ENCODE measurements at places on chromosomes 1 and 21. TPM values are rescaled to one million over a fixed set of nuclear protein-coding genes. Genes with fewer than 3 reads are reported as not detected.

Gene FCRL6
- 0.27 TPM for total RNA-seq

Gene LRRC3
- 1.0 TPM for total RNA-seq

GRCh38 chr1:37391211-37392011 lies 83.0 kb upstream of the ZC3H12A start:
- peaks cover 2% of the 10 kb centered on the region for H3K36me3 ChIP-seq
- H3K27me3 ChIP-seq: peaks cover 78% of the 10 kb centered on the region
- no peak overlapping the region for H3K27ac ChIP-seq
- H3K4me1 ChIP-seq: no peaks in the 10 kb centered on the region

DNA sequence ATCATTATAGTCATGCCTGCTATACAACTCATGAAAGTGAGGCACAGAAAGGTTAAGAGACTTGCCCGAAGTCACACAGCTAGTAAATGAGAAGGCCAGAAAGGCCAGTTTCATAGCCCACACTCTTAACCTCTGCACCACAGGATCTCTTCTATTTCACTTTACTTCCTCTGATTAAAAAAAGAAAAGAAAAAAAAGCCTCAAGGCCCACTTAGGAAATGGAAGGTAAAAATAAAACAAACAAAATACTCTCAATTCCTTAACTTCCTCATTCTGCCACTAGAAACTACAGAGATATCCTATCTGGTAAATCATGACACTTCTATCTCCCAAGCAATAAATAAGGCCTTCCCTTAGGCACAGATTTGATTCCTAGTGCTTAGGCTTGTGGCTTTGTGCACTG lies 7.6 kb upstream of the ENAH start:
- H3K27me3 ChIP-seq: peaks cover 5% of the 10 kb centered on the region
- H3K36me3 ChIP-seq: no peaks in the 10 kb centered on the region
- no peak overlapping the region for H3K27ac ChIP-seq

DNA sequence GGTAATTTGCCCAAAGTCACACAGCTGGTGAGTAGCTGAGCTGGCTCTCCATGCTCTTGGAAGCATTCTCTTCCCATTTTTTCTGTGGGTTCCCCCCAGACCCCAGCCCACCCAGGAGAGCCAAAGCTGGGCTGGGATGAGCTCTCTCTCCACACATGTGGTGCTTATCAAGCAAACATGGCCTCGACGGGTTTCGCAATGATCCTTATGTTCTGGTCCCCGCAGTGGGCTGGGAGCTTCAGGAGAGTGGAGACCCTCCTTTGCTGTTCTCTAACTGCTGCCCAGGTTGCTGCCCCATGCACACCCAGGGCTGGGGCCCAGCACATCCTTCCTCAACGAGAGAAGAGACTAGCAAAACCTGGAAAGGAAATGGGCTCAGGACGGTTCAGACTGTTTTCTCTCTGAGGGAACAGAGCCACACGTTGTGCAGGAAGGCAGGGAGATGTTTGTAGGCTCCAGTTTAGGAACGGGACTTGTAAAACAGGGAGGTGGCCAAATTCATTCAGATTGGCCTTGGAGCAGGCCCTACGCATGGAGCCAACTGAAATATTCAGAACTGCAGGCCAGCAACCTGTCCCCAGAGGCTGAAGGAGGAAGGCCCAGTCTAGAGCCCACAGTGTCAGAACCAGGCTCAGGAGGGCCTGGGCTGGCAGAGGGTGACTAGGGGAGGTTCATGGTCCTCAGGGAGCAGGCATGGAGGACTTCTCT lies 27.2 kb upstream of the CSF1 start:
- no peaks in the 10 kb centered on the region for H3K36me3 ChIP-seq
- no peak for DNase-seq
- peaks cover 8% of the 10 kb centered on the region for H3K27me3 ChIP-seq
- no peak overlapping the region for H3K4me3 ChIP-seq
- no peak overlapping the region for H3K27ac ChIP-seq

DNA sequence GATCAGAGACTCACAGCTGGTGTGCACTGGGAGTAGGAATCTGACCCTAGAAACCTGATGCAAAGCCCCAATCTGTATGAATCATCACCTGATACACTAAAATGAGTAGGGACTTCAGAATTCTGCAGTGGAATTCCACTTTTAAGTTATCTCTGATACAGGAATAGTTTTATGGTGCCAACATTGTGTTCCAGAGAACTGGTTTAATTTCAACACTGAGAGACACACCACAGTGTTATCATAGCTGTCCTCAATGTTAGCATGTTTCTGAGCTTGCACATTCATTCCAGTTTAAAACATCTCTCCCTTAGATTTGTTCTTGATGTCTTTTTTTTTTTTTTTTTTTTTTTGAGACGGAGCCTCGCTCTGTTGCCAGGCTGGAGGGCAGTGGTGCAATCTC lies 7.1 kb downstream of the UTS2 start:
- H3K4me3 ChIP-seq: no peak overlapping the region
- no peaks in the 10 kb centered on the region for H3K27me3 ChIP-seq
- H3K36me3 ChIP-seq: peaks cover 1% of the 10 kb centered on the region
- no peak for DNase-seq

DNA sequence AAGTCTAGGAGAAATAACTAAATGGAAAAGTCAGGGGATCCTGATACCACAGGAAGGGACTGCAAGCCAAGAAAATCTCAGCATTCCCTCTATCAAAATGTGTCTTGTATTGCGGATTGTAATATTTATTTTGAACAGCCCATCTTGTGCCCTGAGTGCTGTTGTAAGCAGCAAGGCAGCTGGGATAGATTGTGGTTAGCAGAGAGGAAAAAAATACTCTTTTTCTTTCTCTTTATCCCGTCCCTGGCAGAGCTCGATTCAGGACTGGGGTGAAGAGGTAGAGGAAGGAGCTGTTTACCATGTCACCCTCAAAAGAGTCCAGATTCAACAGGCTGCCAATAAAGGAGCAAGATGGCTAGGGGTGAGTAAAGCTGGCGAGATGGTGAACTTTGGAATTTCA lies 1.2 kb downstream of the RGL1 start:
- no peak overlapping the region for H3K27ac ChIP-seq
- no peak overlapping the region for H3K4me3 ChIP-seq
- H3K4me1 ChIP-seq: peaks cover 3% of the 10 kb centered on the region
- DNase-seq: no peak
- H3K36me3 ChIP-seq: peaks cover 5% of the 10 kb centered on the region
- peaks cover 29% of the 10 kb centered on the region for H3K27me3 ChIP-seq

DNA sequence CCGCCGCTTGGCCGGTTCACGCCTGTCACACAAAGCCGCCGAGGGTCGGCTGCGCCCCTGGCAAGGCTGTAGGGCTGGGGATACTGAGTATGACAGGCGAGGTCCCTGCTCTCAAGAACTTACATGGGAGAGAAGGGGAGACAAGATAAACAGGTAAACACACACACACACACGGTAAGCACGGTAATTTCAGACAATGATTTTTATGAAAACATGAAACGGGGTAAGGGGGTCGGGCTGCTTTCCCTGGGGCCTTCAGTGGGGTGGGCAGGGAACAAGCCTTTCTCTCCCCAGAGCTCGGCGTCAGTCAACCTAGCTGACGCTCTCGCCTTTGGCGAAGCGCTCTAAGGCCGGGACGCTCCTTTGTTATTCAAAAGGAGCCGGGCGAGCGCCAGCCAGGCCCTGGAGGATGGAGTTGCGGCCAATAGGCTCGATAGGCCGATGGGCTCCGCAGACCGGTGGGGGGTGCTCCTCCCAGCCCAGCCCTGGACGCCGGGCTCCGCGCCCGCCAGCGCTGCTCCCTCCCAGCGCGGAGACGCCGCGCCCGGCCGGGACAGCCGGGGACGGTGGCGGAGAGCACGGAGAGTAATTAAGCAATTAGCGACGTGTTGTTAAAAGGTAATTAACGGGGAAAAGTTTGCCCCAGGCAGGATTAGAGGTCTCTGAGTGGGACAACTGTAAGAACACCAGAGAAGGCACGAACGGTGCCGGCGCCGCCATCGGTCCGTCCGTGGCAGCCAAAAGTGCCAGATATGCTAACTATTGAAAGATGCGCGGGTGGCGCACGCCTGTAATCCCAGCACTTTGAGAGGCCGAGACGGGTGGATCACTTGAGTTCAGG lies 950 bp upstream of the INKA2 start:
- H3K36me3 ChIP-seq: peaks cover 3% of the 10 kb centered on the region
- peak overlapping the region; percentile 63 for H3K27ac ChIP-seq
- H3K4me1 ChIP-seq: peaks cover 21% of the 10 kb centered on the region
- peak overlapping the region; percentile 96 for H3K4me3 ChIP-seq
- no peak for DNase-seq

Gene APH1A
- 118 TPM for total RNA-seq

GRCh38 chr1:185495007-185495406 lies 178.0 kb upstream of the IVNS1ABP start:
- H3K27me3 ChIP-seq: peaks cover 4% of the 10 kb centered on the region
- peaks cover 2% of the 10 kb centered on the region for H3K4me1 ChIP-seq
- H3K27ac ChIP-seq: no peak overlapping the region

DNA sequence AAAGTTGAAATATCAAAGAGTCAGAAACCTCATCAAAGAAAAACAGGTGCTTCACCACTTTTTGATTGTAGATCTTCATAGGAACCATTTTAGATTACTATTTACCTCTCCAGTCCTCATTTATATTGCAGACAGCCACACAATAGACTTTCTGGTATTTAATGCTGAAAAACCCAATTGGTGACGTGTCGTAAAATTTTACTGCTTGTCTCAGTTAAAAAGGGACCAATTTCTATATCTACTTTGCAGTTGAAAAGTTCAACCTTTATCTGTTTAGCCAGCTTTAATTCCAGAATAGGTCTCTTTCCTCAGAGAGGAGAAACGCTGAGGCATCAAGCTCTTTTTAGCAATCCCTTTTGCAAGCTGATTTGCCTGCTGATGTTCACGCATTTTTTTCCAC lies 1722.4 kb downstream of the PLA2G4A start:
- H3K27me3 ChIP-seq: no peaks in the 10 kb centered on the region
- no peak overlapping the region for H3K27ac ChIP-seq
- no peaks in the 10 kb centered on the region for H3K36me3 ChIP-seq
- no peak for DNase-seq
- H3K4me1 ChIP-seq: no peaks in the 10 kb centered on the region

DNA sequence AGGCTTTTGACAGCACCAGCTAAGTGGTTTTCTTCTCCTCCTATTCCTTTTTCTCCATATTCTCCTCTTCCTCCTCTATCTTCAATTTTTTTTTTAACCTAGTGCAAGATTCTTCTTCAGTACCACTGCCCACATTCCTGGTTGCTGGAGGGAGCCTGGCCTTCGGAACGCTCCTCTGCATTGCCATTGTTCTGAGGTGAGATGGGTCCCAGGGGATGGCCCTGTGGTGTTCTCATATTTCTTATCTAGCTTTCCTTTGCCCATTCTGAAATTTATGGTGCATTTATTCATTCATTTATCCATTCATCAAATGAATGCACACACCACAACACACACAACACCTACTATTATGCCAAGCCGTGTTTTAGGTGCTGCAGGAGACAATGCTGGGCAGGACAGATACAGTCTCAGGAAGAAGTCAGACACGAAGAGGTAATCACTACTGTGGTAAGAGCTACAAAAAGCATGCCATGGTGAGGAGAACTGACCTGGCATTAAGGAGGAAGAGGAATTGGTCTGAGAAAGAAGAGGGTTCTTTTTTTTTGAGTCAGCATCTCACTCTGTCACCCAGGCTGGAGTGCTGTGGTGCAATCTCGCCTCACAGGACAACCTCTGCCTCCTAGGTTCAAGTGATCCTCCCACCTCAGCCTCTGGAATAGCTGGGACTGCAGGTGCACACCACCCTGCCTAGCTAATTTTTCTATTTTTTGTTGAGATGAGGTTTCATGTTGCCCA lies 47.5 kb upstream of the TDRD10 start:
- H3K27ac ChIP-seq: peak overlapping the region; percentile 92
- DNase-seq: no peak
- H3K36me3 ChIP-seq: peaks cover 22% of the 10 kb centered on the region
- H3K4me3 ChIP-seq: no peak overlapping the region

GRCh38 chr1:183385340-183386144 lies 32.6 kb downstream of the NMNAT2 start:
- no peaks in the 10 kb centered on the region for H3K4me1 ChIP-seq
- H3K36me3 ChIP-seq: no peaks in the 10 kb centered on the region
- H3K27me3 ChIP-seq: peaks cover 21% of the 10 kb centered on the region
- H3K4me3 ChIP-seq: no peak overlapping the region
- DNase-seq: no peak

Gene CYP4A11
- not detected for total RNA-seq

- H3K27ac ChIP-seq: no peak overlapping the region
- no peak overlapping the region for H3K4me3 ChIP-seq
- DNase-seq: no peak
- peaks cover 59% of the 10 kb centered on the region for H3K27me3 ChIP-seq
- H3K4me1 ChIP-seq: no peaks in the 10 kb centered on the region
- no peaks in the 10 kb centered on the region for H3K36me3 ChIP-seq
Observed at GRCh38 chr1:30305061-30305460, 418.3 kb downstream of the MATN1 start.

DNA sequence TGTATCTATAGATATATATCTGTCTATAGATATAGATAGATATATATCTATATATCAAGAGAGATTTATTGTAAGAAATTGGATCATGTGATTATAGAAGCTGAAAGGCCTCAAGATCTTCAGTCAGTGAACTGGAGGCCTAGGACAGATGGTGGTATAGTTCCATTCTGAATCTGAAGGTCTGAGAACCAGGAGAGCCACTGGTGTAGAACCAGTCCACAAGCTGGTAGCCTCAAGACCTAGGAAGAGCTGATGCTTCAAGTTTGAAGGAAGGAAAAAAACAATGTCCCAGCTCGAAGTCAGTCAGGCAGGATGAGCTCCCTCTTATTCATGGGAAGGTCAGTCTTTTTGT lies 213.2 kb upstream of the JUN start:
- H3K27me3 ChIP-seq: peaks cover 16% of the 10 kb centered on the region
- H3K4me3 ChIP-seq: no peak overlapping the region
- peaks cover 2% of the 10 kb centered on the region for H3K4me1 ChIP-seq
- DNase-seq: no peak

Gene OR2L2
- total RNA-seq: 0.22 TPM

DNA sequence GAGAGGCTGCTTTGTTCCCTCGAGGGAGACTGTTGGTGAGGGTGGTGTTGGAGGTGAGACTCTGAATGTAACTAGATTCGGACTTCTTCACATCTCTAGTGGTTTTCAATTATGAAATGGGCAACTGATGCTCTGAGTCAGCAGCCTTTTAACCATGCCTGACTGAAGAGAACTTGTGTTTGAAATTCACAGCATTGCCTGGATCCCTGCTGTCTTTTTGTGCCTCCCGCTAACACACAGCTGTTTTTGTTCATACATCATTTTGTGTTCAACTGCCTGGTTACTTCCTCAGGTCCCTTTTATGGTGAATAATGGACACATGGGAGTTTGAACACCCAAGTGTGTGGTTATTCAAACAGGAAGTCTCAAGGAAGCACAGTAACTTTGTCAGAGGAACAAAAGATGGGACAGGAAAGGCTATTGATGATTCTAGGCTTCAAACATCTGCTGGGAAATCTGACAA lies 16.8 kb downstream of the LAMC1 start:
- no peak for DNase-seq
- H3K27me3 ChIP-seq: peaks cover 64% of the 10 kb centered on the region
- H3K27ac ChIP-seq: no peak overlapping the region
- H3K36me3 ChIP-seq: peaks cover 5% of the 10 kb centered on the region
